ENCODE measurements at places on chromosomes 16 and 17. TPM values are rescaled to one million over a fixed set of nuclear protein-coding genes. Genes with fewer than 3 reads are reported as not detected.

CLEC3A gene
- not detected for total RNA-seq

IFT20 gene
- 41.3 TPM for total RNA-seq

TMIGD1 gene
- total RNA-seq, result 0.29 TPM

NLGN2 gene
- total RNA-seq, result 23.1 TPM

ZNF821 gene
- total RNA-seq, result 6.3 TPM

REXO5 gene
- 2.4 TPM for total RNA-seq

CEP295NL gene
- total RNA-seq, result 0.78 TPM

CD68 gene
- total RNA-seq, result 51.3 TPM

THRA gene
- 100 TPM for total RNA-seq

AANAT gene
- not detected for total RNA-seq

EVPL gene
- 0.98 TPM for total RNA-seq

SLFN12 gene
- 7.5 TPM for total RNA-seq

IGFALS gene
- 0.75 TPM for total RNA-seq

RNF213 gene
- 83.5 TPM for total RNA-seq

CD300LB gene
- total RNA-seq, result 0.23 TPM

MT4 gene
- total RNA-seq, result not detected

PCYT2 gene
- total RNA-seq, result 38.7 TPM

HYDIN gene
- 0.32 TPM for total RNA-seq

FOXN1 gene
- not detected for total RNA-seq

KRTAP17-1 gene
- not detected for total RNA-seq

MAPT gene
- total RNA-seq, result 8.0 TPM

CCL7 gene
- 0.83 TPM for total RNA-seq

SGCA gene
- 82.0 TPM for total RNA-seq

CNTROB gene
- 18.5 TPM for total RNA-seq

RPS6KB1 gene
- total RNA-seq, result 39.8 TPM

PMP22 gene
- 246 TPM for total RNA-seq

USP32 gene
- total RNA-seq, result 42.3 TPM

OR3A2 gene
- total RNA-seq, result not detected

MYOCD gene
- 211 TPM for total RNA-seq

CBX4 gene
- total RNA-seq, result 6.6 TPM

CACNA1G gene
- 0.50 TPM for total RNA-seq

MFSD6L gene
- not detected for total RNA-seq

IGF2BP1 gene
- not detected for total RNA-seq

SDR42E2 gene
- not detected for total RNA-seq

SLC35G3 gene
- not detected for total RNA-seq

SYT17 gene
- 6.3 TPM for total RNA-seq

GPR139 gene
- total RNA-seq, result not detected

SULT1A4 gene
- 7.7 TPM for total RNA-seq

KRTAP2-1 gene
- not detected for total RNA-seq

LGALS9B gene
- total RNA-seq, result not detected

TP53TG3D gene
- total RNA-seq, result not detected

LYZL6 gene
- total RNA-seq, result not detected

TAOK1 gene
- 56.4 TPM for total RNA-seq

VAT1 gene
- 106 TPM for total RNA-seq

MILR1 gene
- total RNA-seq, result 4.1 TPM

WNK4 gene
- total RNA-seq, result 2.9 TPM

CYB561 gene
- 14.3 TPM for total RNA-seq

TM4SF5 gene
- total RNA-seq, result not detected

PDILT gene
- total RNA-seq, result not detected

DCAKD gene
- total RNA-seq, result 51.7 TPM

ATPAF2 gene
- total RNA-seq, result 13.3 TPM

TCAP gene
- total RNA-seq, result 1.2 TPM

CRHR1 gene
- not detected for total RNA-seq

CCL2 gene
- total RNA-seq, result 7.1 TPM

GLIS2 gene
- 17.8 TPM for total RNA-seq

RRAD gene
- total RNA-seq, result 64.9 TPM

STARD3 gene
- total RNA-seq, result 27.5 TPM

SLC35G6 gene
- not detected for total RNA-seq

CLDN9 gene
- total RNA-seq, result 0.17 TPM

SEZ6 gene
- total RNA-seq, result 0.83 TPM
